ENCODE measurements at places on chromosomes 16 and 17. TPM values are rescaled to one million over a fixed set of nuclear protein-coding genes. Genes with fewer than 3 reads are reported as not detected.

DNA sequence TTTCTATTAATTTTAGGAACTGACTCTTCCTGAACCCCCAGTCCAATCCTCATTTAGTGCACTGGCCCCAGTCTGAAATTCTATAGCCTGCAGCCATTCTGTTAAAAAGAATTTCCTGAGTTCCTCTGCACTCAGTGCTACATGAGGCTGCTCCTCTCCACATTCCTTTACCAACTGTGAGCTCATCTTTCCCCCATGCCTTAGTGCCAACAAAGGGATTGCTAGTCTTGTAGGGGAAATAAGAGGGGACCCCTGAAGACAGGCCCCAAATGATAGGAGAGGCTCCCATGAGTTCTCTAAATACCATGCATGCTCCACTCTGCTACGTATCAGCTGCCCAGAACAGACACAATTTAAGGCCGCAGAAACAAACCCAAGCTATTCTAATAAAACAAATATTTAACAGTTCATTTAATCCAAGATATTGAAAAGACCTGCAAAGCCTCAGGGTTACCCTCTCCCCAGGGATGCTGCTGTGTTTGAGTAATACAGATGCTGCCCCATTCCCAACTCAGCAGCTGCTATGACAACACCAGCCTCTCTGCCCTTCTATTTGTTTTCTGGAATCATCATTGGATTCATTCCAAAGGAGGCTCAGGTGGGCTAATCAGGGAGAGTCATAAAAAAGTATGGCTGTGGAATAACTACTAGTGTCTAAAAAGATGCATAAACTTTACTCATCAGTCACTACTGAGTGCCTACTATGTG is 228.5 kb downstream of the TOX3 start:
- DNase-seq: no peak

DNA sequence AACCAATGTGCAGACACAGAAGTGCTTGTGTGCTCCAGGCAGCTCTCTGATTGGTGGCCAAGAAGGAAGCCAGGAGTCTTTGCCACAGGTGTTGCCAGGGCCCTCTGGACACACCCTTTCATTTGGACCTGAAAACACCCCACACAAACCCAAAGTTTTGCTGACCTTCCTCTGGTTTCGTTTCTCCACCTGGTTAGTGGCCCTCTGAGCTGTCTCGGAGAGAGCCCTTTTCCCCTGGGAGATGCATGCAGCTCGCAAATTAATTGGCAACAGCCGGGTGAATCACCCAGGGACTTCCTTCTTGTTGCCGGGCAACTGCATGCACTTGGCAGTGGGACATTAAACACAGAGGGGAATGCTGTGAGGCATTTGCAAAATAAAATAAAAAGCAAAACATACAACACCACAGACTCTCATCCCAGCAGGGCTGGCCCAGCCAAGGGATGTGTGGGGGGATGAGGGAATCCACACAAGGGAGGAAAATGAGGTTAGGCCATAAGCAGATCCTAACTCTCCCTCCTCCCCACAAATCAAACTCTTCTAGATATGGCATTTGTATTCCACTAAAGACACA is 286.6 kb downstream of the SOX9 start:
- no peak for DNase-seq

DNA sequence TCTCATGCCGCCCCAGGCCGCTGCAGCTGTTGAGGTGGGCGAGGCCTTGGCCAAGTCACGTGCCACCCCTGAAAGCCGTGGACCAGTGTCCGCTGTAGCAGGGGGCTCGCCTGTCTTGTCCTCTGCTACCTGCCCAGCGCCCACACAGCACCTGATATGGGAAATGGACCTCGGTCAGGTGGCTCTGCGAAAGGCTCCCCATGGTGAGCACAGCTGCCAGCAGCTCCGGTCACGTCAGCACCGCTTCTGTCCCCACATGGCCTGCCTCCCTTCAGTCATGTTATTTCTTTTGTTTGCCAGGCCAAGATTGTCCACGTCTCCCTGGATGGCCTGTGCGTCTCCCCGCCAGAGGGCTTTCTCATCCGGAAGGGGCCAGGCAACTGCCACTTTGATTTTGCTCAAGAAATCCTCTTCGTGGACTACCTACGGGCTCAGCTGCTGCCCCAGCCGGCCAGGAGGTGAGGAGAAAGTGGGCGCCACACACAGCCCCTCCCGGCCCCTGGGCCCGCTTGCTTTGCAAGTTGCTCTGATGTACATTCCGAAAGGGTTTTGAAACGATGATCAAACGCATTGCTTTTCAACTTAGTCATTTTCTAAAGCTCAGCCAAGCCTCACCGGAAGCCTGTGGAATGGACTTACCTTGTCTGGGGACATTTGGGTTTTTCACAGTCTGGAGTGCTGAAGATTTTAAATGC is 219.8 kb downstream of the KATNIP start:
- no peak for DNase-seq

DNA sequence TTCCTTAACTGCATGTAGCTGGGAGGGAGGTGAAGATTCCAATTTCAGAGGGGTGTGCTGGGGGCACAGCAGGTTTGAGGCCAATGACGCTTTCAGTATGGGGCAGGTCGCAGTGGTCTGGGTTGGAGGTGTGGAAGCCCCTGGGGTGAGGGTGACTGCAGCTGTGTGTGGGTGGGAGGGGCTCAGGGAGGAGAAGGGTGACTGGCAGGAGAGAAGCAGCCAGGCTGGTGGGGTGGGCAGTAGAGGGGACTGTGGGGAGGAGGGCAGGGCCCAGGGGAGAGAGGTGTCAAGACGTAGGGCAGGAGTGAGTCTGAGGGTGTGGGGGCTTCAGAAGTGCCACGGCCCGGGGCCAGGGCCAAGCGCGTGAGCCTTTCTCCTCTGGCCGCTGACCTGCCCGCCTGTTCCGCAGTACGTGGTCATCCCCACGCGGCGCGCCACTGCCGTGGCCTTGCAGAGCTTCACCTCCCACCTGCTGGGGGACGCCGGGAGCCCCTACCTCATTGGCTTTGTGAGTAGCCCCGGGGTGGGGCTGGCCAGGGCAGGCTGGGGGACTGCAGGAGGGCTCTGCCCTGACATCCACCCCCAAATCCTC is 19.4 kb downstream of the MYBBP1A start:
- no peak for DNase-seq

GRCh38 chr17:75688209-75688825 is 21.2 kb downstream of the SAP30BP start:
- DNase-seq: no peak

GRCh38 chr17:38507921-38508569 is 79.8 kb downstream of the ARHGAP23 start:
- DNase-seq: no peak

- DNase-seq: no peak
These were observed 10.1 kb upstream of the CD300LF start for GRCh38 chr17:74722782-74723181.

DNA sequence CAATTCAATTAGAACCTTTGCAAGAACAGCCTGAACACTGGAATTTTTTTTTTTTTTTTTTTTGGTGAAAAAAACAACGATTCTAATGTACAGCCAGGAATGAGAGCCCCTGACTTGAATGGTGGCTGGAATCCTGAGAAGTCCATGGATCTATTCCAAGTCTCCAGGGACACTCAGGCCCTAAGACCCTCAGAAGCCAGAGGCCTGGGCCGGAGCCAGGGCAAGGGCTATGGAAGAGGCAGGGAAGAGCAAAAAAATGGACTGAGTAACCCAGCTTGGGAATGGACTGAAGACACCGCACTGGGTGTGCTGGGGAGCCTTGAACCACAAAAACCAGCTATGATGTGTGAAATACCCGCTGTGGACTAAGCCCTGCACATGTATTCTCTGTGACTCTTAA is 60.3 kb upstream of the LHX1 start:
- no peak for DNase-seq

DNA sequence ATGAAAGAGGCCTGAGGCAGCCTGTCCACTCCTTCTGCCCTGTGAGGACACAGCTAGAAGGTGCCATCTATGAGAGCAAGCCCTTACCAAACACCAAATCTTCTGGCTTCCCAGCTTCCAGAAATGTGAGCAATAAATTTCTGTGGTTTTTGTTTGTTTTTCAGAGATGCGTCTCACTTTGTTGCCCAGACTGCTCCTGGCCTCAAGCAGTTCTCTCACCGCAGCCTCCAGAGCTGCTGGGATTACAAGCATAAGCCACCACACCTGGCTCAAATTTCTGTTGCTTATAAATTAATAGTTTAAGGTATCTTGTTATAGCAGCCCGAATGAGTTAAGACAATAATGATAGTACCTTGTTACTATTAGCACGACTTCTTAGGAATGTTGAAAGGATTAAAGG is 12.5 kb upstream of the SLC16A11 start:
- no peak for DNase-seq

Gene NKD1
- 1.9 TPM for total RNA-seq

Gene AATK
- total RNA-seq: 1.1 TPM

Gene TMEM238L
- not detected for total RNA-seq

Gene KRT20
- not detected for total RNA-seq

Gene ATP5PD
- total RNA-seq: 242 TPM

Gene WSCD1
- total RNA-seq: not detected

Gene USP6
- total RNA-seq: 0.10 TPM

Gene ZNF469
- 0.23 TPM for total RNA-seq

Gene NDE1
- total RNA-seq: 115 TPM

Gene PNMT
- not detected for total RNA-seq

Gene GRAP
- total RNA-seq: 15.4 TPM

Data from activated CD4-positive, alpha-beta memory T cell treated with anti-CD3 and anti-CD28 coated beads, Interleukin-2, amount 10 ng/mL, durations not matched to agents 7 days and 5 days (primary cell).